ENCODE measurements at places on chromosomes 7 and 10.

DNA sequence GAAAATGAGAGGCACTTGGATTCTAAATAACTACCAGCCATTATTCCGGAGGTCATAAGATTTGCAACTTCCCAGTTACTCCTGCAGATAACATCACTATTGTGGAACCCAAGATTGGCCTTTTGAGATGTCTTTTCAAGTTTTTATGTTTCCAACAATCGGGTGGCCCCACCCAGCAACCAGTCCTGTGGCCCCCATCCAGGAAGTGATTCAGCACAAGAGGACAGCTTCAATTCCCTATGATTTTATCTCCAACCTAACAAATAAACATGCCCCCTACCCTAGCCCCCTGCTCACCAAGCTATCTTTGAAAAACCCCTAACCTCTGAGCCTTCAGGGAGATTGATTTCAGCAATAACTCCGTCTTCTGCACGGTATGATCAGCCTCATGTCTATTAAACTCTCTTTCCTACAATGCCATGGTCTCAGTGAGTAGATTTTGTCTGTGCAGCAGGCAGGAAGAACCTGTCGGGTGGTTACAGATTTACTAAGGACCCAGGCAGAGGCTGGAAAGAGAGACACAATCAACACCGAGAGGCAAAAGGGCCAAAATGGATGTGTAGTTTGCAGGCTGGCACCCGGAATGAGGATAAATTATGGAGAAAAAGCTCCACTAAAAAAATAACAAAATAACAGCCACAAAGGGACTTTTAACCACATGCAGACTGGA lies 83.9 kb upstream of the UNC5B start:
- no peak for DNase-seq

- DNase-seq: no peak
Measured at GRCh38 chr10:102394801-102395399, 605 bp upstream of the NFKB2 start.

GRCh38 chr10:68721673-68722335 lies 765 bp downstream of the CCAR1 start:
- no peak for DNase-seq

DNA sequence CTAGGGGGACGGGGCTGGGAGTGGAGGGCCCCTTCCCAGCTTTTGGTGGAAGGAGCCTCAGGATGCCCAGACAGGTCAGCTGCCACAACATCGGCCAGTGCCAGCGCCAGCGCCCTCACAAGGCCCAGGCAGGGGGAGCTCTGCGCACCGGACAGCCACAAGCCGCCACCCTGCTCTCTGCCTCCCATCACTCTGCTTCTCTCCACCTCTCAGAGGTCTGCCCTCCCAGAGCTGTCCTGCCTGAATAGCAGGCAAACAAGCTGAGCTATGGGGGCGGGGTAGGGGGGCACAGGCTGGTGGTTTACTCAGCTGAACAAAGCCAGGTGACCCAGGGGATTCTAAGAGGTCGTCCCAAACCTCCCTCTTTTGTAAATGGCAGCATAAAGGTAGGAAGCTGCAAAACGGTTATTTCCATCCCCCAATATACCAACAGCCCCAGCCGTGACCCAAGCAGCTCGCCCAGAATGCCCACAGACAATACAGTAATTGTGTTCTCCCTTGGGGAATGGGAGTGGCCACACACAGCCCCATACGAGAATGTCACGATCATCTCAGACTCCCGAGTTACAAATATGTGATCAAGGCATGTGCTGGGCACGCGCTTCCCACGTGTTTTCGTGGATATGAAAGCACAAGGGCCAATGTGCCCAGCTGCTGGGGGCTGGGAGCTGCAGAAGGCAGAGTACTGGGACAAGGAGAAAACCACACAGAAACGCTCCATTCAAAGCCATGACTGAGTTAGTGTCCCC lies 19.7 kb downstream of the FAM53B start:
- no peak for DNase-seq

- peak; percentile 62 for DNase-seq
Measured at GRCh38 chr7:93890041-93890463, 501 bp downstream of the TFPI2 start.

DNA sequence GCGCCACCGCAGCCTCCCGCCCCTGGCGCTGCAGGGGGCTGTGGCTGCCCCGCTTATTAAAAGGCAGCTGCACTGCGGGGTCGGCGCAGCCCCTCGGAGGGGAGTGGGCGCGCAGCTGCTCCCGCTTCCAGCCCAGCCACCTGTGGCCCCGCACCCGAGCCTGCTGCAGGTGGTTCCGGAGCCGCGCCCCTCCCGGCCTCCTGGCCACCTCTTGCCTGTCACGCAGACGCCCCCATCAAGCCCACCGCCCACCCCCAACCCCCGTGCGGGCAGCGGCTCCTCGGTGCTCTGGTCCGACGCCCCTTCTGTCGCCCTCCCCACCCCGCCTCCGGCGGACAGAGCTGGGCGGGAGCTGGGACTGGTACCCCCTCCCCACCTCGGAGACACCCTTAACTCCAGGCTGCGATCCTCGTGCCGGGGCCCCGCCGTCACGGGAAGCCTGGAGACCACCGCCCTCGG lies 549 bp downstream of the CALY start:
- DNase-seq: no peak

Measured in NCI-H2227 treated with DMSO at 0.1 percent for 48 hours (cell line).